ENCODE measurements at places on chromosomes 7 and 10.

GRCh38 chr10:8453587-8453986, 399.1 kb downstream of the GATA3 start:
- DNase-seq: no peak

DNA sequence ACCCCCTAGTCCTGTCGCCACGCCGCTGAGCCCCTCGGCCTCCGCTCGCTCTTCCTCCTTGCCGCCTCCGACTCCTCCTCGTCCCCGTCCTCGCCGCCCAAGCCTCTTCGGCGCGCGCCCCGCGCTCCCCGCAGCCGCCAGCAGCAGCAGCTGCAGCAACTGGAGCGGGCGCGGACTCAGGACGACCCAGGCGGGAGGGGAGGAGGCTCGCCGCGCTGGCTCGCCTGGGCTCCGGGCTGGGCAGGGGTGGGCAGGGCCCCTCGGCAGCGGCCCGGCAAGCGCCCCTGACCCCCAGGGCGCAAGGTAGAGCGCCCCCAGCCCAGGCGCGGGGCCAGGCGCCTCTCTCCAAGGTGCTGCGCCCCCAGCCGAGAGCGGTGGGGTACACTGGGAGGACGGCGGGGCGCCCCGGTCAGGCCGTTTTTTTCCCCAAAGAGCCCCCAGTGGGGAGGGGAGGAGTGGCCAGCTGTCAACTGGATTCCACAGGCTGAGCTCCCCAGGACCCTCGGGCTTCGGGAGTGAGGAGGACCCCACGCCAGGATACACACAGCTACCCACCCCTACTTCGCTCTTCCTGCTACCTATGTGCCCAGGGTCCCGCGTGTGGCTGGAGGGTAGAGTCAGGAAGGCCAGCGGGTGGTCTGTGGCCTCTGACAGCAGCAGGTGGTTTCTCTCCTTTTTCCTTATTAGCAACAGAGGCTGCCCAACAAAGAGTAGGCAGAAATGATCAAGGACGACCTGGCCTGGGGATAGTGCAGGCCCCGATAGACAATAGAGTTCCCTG, 903 bp upstream of the KCNMA1 start:
- DNase-seq: no peak

DNA sequence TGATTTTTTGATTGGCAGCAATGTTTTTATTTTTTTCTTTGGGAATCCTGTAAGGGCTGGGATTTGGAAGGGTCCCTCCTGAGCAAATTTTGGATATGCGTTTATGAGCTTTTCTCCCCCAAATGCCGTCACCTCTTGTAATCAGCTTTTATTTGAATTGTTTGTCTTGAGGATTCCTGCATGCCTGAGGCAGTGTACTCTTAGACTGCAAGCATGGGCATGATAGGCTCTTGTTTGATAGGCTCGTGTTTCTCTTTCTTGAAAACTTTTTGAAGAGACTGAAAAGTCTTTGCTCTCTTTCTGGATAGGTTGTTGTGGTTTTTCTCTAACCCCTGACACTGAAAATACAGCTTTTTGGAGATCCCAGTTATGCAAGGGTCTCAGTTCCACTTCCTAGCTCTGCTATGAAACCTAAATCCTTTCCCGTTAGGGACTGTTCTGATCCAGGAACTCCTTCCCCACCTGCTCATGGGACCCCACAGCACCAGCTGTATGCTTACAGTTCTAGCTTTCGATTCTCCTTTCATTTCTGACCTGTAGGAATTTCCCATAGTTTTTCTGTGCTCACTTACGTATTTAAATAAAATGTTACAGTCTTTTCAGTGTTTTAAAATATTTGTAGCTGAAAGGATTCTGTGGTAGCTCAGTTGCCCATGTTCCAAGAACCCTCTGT, 17.2 kb downstream of the TSPAN13 start:
- DNase-seq: no peak

- no peak for DNase-seq
Observed at GRCh38 chr7:130741331-130741995, 7.5 kb upstream of the KLF14 start.

- no peak for DNase-seq
Observed at GRCh38 chr7:149811221-149811620, 27.0 kb upstream of the ZNF862 start.

GRCh38 chr7:18570890-18571478, 75.4 kb downstream of the HDAC9 start:
- DNase-seq: no peak

DNA sequence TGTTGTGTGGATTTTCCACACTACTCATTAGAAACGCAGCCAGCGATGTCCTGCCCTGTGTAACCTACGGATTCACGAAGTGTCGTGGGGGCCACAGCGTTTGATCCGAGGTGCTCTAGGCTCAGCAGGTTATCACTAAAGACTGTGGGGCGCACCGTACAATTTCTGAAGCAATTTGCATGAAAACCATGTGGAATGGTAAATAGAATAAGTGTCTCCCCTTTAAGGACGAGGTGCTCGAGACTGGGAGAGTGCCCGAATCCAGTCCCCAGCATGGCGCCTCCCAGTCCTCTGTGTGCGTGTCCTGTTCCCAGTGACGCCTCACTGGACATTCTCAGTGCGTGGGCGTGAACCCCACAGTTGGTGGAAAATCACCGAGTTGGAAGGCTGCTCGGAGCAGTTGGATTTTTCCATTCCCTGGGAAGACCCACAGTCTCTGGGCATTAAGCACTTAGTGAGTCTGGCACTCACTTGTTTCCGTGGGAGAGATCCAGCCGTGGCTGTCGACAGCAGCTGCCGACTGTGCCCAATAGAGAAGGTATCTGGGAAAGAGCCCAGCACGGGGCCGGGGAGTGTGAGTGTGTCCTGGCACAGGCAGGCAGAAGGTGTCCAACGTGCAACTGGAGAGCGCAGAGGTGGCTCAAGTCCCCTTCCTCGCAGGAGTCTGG, 37.0 kb downstream of the PFKP start:
- no peak for DNase-seq

- DNase-seq: peak; percentile 64
Observed at GRCh38 chr10:75043256-75044131, 68.0 kb upstream of the SAMD8 start.

- no peak for DNase-seq
Observed at GRCh38 chr7:107643407-107643806, 17.2 kb upstream of the SLC26A4 start.

DNA sequence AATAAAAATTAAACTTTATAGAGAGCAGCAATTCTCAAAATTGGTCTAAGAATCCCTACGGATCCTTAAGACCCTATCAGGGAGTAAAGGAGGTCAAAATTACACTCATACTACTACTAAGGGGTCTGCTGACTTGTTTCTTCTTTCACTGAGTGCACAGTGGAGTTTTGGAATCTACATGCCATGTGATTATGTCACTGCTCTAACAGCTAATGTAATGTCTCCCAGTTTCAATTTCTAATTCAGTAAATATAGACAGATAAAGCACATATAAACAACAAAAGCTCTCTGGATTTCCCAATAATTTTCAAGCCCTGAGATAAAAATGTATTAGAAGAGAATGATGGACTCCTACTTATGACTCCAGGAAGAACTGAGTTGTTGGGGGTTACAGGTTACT, 74.6 kb downstream of the WAPL start:
- DNase-seq: no peak

DNA sequence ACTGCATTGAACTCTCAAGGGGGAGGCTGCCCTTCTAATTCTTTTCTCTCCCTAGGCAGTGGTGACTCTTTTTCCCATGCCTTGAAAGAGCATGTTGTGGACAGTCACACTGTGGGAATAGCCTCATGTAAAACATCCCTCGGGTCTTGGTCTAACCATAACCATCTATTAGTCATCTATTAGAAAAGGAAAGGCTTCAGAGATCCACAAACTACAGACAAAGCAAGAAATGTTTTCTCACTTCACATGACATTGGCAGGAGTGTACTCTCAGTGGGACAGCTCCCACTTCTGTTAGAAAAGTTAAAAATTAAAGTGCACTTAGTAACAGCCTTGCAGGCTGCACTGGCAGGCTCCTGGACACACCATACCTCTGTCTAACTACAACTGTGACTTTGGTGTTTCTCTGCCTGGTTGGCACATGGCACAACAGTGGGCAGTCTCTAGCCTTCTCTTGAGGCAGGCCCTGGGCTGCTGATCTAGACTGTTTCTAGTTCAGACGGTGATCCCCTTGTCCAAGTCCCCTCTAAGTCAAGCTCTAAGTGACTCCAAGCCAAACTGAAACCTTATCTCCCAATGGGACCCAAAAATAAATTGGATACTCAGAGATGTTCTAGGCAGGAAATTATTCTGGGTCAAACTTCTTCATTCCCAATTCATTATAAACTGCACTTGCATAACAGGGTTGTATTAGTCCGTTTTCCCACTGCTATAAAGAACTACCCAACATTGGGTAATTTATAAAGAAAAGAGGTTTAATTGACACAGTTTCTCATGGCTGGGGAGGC, 57.9 kb upstream of the ITGB1 start:
- DNase-seq: no peak

- no peak for DNase-seq
Observed at GRCh38 chr10:34228066-34228465, 587.0 kb downstream of the PARD3 start.

DNA sequence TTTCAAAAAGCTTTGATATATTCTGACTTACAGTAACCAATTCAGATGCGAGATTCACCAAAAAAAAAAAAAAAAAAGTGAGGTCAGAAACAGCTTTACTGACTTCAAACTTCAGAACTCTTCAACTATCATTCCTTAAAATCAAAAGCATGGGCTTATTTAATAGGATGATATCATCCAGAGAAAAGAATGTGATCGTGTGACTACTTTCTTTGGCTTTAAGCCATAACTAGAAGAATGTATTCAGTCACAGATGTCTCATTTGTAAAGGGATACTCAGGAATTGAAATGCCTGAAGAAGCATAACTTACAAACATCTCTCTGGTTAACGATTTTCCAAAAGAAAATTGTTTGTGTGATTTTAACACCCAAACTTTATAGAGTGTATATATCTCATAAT, 11.5 kb downstream of the TPK1 start:
- no peak for DNase-seq

- DNase-seq: no peak
Observed at GRCh38 chr7:12607134-12607533, 36.6 kb downstream of the SCIN start.

- DNase-seq: no peak
Observed at GRCh38 chr7:113915956-113916355, 2.9 kb downstream of the PPP1R3A start.

DNA sequence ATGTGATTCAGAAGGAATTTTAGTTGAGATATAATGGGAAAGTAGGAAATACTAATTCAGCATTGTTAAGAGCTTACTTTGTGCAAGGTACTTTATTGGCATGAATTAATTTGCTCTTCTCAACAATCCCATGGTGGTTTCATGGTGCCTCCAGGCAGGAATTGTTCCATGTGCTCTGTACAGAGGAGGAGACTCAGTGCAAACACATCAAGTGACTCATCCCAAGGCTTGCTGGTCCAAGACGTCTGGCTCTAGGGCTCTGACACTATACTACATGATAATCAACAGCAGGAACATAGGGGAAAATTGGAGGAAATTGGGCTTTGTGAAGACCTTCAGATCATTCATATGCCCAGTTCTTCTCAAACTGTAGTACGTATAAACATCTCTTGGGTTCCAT, 66.5 kb upstream of the PRKG1 start:
- no peak for DNase-seq

DNA sequence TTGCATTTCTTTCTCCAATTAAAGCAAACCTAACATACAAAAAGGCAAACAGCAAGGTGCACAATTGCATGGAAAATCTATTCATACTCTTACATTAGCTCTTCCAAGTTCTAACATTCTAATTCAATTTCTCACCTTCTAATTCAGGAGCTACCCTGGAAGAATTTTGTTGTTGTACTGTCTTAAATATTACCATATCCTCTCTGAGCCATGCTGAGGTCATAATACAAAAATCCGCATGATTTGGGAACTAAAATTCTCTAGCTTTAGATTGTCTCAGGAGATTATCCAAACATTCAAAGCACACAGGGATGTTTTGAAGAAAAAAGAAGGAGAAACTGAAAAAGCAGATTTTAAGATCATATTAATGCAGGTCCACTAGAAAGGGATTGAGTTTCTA, 229.9 kb downstream of the KIAA1217 start:
- DNase-seq: no peak

- DNase-seq: no peak
Observed at GRCh38 chr10:84341983-84342382, 13.6 kb downstream of the CCSER2 start.

GRCh38 chr7:115728518-115728917, 302.0 kb downstream of the TFEC start:
- DNase-seq: no peak

DNA sequence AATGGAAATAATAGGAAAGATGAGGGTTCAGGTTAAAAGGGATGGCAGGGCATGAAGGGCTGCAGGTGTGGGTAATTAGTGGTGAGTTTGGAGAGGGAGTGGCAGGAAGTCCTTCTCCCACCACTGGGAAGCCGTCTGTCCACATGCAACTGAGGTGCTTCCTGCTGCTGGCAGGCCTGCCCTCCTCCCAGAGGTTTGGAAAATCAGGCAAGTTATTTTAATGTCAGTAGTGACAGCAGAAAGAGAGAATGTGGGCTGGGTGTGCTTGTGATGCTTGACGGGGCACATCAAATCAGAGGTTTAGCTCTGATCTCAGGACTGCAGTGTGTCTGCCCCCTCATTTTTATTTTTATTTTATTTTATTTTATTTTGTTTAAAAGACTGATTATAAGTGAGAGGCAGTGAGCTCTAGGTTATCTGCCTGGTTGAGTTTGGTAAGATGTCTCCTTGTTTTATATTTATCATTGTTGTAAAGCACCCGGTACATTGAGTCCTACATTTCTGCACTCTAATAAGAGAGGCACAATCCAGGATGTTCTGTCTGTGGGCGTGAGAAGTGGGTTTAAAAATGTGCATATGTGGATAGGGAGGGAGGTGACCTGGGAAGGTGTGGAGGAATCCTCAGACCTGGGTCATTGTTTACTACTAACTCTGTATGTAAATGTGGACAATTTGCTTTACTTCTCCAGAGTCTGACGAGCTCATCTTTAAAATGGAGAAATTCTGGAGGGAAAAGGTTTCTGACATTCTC, 504.4 kb downstream of the LRMDA start:
- no peak for DNase-seq

GRCh38 chr7:152128741-152129461, 103.4 kb downstream of the GALNT11 start:
- no peak for DNase-seq

DNA sequence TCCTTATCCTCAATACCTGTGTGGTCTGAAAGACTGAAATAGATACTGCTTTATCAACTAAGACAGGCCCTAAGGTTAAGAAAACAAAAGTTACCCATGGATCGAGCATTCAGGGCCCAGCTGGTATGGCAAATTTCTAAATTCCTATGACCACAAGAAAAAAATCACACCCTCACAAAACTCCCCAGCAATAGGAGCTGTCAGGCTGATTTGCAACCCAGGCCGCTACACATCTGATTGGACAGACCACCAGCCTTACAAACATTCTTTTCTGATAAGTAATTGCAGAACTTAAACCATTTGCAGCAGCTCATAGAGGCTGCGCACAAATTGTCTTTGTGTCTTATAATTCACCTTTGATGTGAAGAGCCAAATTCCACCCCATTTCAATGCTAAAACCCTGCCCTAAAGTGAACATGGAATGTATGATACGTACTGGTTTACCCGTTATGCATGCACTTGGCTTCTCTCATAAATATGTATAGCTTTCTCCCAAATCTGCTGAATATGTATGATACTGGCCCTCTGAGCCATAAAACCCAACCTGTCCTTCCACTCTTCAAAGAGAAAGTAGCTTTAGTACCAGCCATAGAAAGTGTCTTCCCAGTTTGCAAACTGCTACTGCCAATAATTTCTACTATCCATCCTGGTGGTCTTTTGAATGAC, 842.5 kb downstream of the GRID1 start:
- no peak for DNase-seq
